ENCODE measurements at places on chromosomes 16 and 17. TPM values are rescaled to one million over a fixed set of nuclear protein-coding genes. Genes with fewer than 3 reads are reported as not detected.

- no peak for DNase-seq
Measured at GRCh38 chr17:49180303-49180702, 30.1 kb downstream of the GNGT2 start.

GRCh38 chr16:68086336-68086841, 1.2 kb downstream of the NFATC3 start:
- no peak for DNase-seq

DNA sequence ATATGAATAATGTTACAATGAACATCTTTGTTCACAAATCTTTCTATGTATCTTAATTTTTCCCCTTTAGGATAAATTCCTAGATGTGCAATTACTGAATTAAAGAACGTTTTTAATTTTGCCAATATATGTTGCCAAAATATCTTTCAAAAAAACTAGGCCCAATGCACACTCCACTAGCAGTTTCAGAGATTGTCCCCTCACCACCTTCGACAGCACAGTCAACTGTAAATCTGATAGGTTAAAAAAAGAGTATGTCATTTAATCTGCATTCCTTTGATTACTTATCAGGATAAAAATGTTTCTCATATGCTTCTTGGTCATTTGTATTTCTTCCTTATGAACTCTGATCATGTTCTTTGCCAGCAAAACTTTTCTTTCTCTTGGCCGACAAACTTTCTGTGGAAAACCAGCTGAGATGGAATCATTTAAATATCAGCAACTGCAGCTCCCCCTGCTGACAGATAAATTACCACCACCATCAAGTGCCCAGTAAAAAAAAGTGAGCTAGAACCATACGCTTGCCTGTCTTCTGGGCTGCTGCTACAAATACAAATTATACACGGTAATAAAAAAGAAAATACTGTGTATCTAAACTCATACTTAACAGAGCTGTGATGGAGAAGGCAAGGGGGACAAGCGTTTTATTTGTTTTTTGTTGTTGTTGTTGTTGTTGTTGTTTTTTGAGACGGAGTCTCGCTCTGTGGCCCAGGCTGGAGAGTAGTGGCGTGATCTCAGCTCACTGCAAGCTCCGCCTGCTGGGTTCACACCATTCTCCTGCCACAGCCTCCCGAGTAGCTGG, 19.6 kb upstream of the KANSL1 start:
- no peak for DNase-seq

DNA sequence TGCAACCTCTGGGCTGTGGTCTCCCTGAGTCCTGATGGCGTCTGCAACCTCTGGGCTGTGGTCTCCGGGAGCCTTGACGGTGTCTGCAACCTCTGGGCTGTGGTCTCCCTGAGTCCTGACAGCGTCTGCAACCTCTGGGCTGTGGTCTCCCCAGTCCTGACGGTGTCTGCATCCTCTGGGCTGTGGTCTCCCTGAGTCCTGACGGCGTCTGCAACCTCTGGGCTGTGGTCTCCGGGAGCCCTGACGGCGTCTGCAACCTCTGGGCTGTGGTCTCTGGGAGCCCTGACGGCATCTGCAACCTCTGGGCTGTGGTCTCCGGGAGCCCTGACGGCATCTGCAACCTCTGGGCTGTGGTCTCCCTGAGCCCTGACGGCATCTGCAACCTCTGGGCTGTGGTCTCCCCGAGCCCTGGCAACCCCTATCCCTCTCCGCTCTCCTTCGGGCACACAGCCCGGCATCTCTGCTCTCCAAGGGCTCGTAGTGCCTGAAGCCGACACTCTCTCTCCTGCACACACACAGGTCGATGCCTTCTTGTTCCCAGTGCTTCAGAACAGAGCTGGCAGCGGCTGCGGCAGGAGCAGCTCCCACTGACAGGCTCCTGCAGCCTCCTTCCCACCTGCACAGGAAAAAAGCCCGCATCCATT, 45.6 kb downstream of the METRNL start:
- no peak for DNase-seq

Gene UNC13D
- total RNA-seq, result 14.0 TPM

GRCh38 chr16:24989494-24989893, 25.7 kb downstream of the ARHGAP17 start:
- no peak for DNase-seq

GRCh38 chr16:89291363-89291762, 73.9 kb downstream of the ZNF778 start:
- no peak for DNase-seq

All from kidney epithelial cell (primary cell).